ENCODE measurements at places on chromosomes 1 and 21. TPM values are rescaled to one million over a fixed set of nuclear protein-coding genes. Genes with fewer than 3 reads are reported as not detected.

BNIPL gene
- 0.06 TPM for polyA plus RNA-seq

BATF3 gene
- polyA plus RNA-seq, result 1.6 TPM

RERE gene
- 46.5 TPM for polyA plus RNA-seq

OPTC gene
- polyA plus RNA-seq, result not detected

CELA2B gene
- not detected for polyA plus RNA-seq

OR2L8 gene
- polyA plus RNA-seq, result not detected

SMCP gene
- polyA plus RNA-seq, result not detected

GNG4 gene
- polyA plus RNA-seq, result not detected

DNA sequence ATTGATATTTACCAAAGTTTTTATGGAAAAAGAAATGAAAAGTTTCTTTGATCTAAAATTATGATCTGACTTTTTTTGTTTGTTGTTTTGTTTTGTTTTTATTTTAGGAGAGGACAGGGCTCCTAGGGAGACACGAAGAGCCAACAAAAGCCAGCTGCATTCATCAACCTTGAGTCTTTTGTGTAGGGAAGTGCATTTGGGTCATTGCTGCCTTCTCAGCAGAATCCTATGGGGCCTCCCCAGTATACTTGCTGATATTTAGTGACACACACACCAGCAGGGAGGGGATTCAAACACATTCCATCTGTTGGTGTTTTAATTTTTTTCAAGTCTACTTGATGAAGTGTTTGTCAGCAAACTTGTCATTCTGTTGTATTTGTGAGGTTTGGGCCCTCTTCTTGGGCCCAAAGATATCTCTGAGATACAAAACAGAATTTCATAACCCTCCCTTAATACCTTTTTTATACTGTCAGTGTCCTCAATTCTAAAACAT is 203.5 kb downstream of the NTNG1 start:
- DNase-seq, result no peak

- DNase-seq, result peak; percentile 83
These were observed at the start of gene S100A3 for GRCh38 chr1:153548722-153549688. TSS of gene S100A3 (minus strand) at chr1:153549258. CDS start at chr1:153548485, 773 bp downstream.

DNA sequence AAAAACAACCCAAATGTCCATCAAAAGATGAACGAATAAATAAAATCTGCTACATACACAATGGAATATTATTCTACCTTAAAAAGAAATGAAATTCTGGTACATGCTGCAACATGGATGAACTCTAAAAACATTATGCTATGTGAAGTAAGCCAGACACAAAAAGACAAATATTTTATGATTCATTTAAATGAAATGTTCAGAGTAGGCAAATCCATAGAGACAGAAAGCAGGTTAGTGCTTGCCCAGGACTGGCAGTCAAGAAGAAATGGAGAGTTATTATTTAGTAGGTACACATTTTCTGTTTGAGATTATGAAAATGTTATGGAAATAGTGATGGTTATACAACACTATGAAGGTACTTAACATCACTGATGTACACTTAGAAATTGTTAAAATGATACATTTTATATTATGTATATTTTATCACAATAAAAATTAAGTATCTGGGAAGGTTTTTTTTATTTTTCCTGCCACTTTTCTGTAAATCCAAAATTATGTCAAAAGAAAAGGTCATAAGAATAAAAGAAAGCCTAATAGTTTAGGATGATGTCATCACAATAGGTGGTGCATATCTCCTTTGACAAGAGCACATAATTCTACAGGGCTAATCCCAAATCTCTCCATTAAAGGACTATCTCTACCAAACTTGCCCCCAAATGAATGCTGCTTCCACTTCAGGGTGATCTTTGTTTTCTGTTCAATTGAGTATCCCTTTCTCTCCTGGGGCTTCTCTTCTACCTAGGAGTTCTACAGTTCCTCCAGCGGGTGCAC is 40.2 kb upstream of the FCER1A start:
- DNase-seq, result no peak

DNA sequence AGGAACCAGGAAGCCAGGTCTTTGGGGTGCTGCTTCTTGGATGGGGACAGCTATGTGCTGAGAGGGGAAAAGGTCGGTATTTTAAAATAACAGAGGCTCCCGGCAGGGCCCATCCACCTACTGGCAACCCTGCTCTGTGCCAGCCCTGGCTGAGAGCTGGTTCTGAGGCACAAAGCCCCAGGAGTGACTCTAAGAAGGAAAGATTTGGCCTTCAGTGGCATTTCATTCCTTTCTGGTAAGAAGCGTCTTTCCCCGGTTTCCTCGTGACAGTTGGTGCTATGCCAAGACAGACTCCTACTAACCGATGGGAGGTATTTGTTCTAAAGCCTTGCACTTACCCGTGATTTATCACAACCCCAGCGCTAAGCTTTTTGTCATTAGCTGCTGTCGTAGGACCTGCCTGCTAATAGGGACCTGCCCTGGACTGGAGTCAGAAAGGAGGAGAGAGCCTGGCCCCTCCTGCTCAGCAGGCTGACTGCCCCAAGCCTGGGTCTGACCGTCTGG is 123.1 kb upstream of the ADAR start:
- DNase-seq, result no peak

DNA sequence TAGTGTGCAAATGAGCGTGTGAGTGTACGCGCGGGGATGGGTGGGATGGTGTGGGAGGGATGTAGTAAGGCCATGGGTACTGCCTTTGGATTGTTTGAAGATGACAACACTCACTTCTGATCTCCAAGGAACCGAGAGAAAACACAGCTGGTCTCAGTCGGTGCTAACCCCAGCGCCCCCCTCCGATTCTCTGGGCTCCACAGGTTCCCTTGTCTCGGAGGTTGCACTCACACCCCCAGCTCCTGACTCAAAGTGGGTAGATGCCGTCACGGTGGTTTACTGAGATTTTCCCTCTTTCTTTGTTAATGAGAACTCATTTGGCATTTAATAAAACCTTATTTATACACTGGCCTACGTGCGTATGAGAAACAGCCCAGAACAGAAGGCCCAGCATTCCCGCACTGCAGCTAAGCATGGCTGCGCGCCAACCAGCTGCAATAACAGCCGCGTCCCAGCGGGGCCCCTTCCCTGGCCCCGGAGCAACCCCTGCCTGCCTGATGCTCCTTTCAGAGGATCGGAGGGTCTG is 25.8 kb downstream of the ABCA4 start:
- peak; percentile 87 for DNase-seq

GRCh38 chr1:161238039-161238473 is at the start of gene NR1I3:
TSS of gene NR1I3 (minus strand) at chr1:161238203. CDS start at chr1:161236565, 1,638 bp downstream.
- DNase-seq, result no peak

- DNase-seq, result no peak
These were observed 36.2 kb upstream of the BTG2 start for GRCh38 chr1:203268901-203269653.

DNA sequence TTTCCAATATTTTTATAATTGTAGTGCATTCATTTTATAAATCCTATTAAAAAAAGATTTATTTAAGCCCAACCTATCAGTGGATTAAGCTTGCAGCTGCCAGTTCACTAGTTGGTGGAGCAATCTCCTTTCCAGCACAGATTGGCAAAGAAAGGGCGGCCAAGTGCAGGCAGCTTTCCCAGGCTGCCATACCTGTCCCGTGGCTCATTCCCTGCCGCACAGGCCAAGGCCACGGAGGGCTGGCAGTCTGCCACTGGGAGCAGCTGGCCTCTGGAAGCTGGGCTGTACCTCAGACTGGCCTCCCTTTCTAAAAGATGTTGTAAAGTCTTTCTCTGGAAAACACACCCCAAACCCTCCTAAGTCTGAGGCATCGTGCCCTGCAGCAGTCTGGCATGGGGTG is 74.2 kb downstream of the SIM2 start:
- DNase-seq, result peak; percentile 83

GRCh38 chr1:59431566-59432294 is 134.8 kb downstream of the FGGY start:
- no peak for DNase-seq

DNA sequence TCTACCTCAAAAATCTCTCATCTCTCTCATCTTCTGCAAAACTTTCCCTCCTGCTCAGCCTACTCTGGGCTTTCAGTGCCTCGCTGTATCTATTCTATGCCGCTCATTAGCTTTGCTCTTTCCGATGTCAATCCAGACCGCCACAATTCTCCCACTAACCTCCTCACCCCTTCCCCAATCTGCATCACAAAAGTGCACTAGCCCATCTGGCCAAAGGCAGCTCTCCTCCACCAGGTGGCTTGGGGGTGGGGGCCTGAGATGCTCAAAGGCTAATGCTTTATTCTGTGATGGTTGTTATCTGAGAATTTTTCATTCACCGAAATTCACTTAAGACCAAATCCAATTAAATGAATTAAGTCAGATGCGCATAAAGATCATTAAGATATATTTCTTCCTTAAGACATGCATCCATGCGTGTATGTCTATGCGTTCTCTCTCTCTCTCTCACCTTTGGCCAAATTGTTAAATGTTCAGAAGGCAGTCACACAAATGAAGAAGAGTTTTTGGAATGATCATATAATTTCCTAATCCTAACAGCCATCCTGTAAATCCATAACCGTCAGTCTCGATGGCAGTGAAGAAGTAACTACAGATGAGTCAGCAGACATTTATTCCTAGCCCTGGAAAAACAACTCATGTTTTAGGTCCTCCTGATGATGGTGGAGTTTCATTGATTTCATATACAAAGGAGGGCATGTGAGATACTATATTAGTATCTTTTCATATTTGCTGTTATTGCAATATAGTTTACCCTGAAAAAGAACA is 111.3 kb downstream of the C1orf21 start:
- no peak for DNase-seq

GRCh38 chr1:170252851-170253579 is 107.3 kb downstream of the NTMT2 start:
- DNase-seq, result no peak

- no peak for DNase-seq
These were observed 83.2 kb downstream of the RGL1 start for GRCh38 chr1:183887826-183888819.

DNA sequence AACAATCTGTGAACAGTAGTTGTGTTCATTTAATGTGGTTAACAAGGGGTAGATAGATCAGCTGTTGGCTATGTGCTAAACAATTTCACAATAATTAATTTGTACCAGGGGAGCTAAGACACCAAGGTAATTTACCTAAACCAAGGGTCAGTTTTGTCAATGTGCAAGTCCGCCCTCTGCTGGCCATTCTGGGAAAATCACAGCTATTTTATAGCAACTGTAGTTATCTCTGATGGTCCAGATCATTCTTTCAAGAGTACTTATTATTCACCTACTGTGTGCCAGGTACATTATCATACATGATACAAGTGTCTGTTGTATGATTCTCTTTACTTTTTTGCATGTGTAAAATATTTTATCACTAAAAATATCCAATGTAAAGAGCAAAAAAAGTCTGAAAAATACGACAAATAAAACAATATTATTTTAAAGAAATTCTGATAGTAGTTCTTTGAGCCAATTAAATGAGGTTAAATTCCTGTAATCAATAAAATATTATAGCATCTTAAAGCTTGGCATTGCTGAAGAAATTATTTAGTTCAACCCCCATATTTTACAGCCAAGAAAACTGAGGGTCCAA is 312.3 kb upstream of the FAM78B start:
- DNase-seq, result peak; percentile 28

GRCh38 chr21:31347435-31348032 is 3.5 kb upstream of the TIAM1 start:
- DNase-seq, result no peak

GRCh38 chr1:89630048-89630447 is 2.9 kb upstream of the LRRC8C start:
- DNase-seq, result no peak

GRCh38 chr1:205916541-205916940 is 26.7 kb downstream of the SLC26A9 start:
- no peak for DNase-seq

DNA sequence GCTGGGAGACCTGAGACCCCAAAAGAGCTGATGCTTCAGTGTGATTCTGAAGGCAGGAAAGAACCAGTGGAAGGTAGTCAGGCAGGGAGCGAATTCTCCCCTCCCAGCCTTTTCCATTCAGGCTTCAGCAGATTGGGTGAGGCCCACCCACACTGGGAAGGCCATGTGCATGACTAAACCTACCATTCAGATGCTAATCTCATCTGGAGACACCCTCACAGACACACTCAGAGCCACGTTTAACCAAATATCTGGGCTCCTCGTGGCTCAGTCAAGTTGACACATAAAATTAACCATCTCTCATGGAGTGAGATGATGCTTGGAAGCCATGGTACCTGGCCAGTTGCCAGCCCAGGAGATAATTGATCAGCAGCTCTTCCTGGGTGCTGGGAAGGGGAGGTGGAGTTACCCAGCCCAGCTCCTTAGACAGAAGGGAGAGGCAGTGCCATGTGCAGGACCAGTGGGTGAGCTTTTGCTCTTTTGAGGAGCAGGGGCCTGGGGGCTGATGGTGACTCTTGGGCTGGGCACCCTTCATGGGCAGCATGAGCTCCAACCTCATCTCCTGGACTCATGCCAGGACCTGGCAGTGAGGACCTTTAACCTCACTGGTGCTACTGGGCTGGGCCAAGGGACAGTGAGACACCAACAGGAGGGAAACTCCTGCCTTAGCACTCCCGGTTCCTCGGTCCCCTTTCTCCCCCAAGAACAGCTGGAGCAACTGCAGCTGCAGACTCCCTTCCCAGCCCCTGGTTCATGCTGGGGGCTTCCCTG is 89.0 kb upstream of the ACTL8 start:
- DNase-seq, result no peak

DNA sequence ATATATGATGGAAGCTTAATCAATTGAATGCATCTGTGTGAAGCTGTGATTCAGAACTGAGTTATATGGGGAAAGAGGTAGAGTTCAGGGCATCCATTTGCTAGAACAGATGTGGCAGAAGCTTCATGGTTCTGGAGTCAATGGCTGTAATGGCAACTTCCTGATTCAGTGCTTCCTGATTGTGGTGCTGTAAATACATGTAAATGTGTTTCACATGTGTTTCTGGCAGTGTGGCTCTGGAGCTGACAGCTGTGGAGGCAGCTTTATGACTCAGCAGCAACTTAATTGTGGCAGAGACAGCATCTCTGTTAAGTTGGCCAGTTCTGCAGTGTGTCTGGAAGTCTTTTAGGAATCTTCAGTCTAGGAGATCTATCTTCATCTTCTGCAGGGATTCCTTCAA is 226.6 kb upstream of the ZRANB2 start:
- DNase-seq, result no peak

DNA sequence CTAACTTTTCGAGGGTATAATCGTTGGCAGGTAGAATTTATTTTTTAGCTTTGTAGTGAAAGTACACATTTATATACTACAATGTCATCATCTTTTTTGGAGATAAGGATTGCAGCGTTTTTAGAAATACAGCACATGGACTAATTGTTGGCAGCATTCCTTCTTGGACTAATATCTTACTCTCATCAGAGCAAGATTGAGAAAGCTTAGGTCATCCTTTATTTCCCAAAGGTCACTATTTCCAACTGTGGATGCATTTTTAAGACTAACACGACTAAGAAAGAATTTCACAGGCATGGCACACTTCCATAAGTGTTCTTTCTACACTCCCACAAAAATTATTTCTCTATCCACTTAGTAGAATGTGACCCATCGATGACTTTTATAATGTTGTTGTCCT is 732.3 kb downstream of the NCAM2 start:
- no peak for DNase-seq

Data from heart right ventricle (tissue), 16 donors.